ENCODE measurements at places on chromosomes 12 and 14. TPM values are rescaled to one million over a fixed set of nuclear protein-coding genes. Genes with fewer than 3 reads are reported as not detected.

- no peak for DNase-seq
These were observed 233.7 kb downstream of the NTF3 start for GRCh38 chr12:5665615-5666014.

GRCh38 chr14:75259510-75259855 is 19.1 kb upstream of the FOS start:
- no peak for DNase-seq

GRCh38 chr14:46230540-46230939 is 421.0 kb downstream of the RPL10L start:
- DNase-seq = no peak

The PSMD9 gene
- 86.6 TPM for polyA plus RNA-seq

DNA sequence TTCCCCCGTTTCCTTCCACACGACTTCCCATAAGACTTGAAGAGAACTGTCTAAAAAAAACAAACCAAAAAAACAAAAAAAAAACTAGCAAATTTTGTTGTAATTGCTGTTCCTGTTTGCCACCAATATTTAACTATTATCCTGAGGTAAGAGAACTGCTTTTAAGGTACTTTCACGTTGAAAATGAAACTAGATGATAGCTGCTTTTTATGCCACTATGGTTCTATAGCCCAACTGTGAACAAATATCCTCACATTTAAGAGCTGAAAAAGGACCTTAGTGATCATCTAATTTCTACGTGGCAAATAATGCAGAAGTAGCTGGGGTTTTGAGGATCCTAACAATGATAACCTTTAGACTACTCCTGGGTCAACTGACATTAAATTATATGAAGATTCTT is 98.6 kb downstream of the TAOK3 start:
- DNase-seq = no peak

The FZD10 gene
- not detected for polyA plus RNA-seq

GRCh38 chr12:18160901-18161300 is 70.9 kb upstream of the RERGL start:
- DNase-seq = no peak
